ENCODE measurements at places on chromosomes 7 and 10.

- DNase-seq: peak; percentile 65
These were observed 19.7 kb downstream of the MXI1 start for GRCh38 chr10:110226926-110227641.

DNA sequence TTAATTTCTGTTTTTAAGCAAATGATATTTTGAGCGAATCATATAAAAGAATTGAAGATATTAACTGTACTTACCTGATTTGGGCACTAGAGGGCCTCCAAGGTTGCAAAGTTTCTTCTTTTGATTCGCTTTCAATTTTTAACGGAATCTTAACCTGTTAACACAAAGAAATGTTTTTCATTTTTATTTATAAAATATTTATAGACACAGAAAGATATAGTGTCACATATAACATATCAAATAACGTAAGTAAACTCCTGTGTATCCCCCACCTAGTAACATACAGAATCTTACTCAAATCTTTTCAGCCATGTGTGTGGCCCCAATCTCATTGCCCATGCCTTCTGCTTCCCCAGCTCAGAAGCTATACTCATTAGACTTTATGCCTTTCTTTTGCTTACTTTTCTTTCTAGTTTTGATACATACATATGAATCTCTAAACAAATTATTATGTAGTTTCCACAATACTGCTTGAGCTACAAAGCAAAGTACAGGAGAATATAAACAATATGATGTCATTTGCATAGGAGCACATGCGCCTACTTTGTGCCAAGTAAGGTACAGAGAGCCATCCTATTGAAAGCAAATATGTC is 49.5 kb upstream of the ZPBP start:
- DNase-seq: no peak

DNA sequence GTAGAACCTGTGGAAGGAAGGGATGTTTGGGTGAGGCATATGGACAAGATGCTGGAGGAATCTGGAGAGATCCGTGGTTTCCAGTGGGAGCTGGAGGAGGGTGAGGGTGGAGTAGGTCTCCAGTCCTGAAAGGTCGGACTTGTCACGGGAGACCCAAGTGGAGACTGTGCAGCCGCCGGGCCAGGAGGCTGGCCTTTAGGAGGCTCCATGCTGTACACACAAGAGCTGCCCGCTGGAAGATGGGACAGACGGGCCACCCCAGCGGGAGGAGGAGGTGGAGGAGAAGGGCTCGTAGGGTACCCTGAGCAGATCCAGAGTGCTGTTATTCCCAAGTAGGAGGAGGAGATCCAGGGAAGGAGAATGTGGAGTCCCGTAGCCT is 106.7 kb downstream of the NKX6-2 start:
- no peak for DNase-seq

- DNase-seq: no peak
These were observed 3.8 kb downstream of the ZNF655 start for GRCh38 chr7:99562114-99562784.

DNA sequence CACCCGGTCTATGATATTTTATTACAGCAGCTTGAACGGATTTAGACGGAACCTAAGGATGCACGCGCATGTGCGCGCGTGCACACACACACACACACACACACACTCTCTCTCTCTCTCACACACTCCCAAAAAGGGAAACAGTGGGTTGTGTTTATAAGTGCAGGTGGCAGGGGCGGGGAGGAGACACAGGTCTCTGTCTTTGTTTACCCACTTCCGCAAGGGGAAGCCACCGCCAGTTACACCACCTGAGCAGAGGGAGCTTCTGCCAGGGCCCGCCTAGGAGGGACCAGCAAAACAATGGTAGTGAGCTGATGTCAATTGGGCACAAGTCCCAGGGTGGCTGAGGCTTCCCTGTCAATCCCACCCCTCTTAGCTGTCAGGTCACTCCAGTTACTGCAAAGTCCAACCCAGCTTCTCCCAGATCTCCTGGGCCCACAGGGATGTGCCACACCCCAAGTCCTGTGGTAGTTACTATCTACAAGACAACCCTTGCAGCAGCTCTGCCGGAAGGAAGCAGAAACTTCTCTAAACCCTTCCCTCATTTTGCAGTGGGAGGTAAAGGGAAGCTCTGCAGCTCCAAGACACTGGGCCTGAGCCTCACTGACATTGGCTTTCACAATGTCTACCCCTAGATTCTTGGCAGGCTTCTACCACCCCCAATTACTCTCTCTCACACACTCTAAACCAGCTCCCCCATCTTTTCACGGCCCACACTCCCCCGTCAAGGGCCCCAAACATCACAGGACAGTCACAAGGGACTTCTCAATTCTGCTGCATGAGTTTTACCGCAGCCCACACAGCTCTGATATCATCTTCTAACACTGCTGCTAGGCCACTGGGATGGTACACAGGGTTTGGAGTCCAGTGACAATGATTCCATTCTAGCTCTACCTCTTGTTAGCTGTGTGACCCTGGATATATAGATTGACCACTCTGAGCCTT is 17.6 kb downstream of the ANXA11 start:
- DNase-seq: peak; percentile 60

DNA sequence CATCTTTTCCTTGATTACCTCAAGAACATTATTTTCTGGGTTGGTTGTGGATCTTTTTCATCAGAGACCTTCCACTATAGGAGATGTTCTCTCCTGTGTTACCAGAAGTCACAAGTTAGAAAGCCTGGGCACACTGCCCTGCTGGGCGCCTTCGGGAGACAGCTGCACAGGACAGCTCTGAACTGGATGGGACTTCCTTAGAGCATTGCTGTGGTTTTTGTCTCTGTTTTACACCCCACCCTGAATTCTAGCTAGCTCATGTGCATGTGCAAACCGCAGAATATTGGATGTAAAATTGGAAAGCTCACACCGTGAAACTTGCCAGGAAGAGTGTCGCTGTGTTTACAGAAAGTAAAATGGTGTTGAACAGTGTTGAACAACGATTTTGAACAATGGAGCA is 54.4 kb upstream of the SEC61G start:
- no peak for DNase-seq

DNA sequence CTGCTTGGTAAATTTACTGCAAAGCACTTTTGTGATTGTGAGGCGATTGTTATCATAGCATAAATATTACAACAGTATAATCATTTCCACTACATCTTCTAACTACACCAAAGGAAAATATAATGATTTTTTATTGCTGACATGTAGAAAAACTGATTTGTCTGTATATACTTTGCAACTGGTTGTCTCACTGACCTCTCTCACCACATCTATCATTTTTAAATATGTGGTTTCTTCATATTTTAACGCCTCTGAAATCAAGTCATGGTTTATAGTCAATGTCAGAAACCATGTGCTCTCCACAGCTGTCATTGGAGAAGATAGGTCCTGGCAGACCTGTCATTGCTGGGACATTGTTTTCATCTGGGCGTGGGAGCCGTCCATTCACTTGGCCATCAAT is 315.4 kb upstream of the KLF6 start:
- DNase-seq: no peak

DNA sequence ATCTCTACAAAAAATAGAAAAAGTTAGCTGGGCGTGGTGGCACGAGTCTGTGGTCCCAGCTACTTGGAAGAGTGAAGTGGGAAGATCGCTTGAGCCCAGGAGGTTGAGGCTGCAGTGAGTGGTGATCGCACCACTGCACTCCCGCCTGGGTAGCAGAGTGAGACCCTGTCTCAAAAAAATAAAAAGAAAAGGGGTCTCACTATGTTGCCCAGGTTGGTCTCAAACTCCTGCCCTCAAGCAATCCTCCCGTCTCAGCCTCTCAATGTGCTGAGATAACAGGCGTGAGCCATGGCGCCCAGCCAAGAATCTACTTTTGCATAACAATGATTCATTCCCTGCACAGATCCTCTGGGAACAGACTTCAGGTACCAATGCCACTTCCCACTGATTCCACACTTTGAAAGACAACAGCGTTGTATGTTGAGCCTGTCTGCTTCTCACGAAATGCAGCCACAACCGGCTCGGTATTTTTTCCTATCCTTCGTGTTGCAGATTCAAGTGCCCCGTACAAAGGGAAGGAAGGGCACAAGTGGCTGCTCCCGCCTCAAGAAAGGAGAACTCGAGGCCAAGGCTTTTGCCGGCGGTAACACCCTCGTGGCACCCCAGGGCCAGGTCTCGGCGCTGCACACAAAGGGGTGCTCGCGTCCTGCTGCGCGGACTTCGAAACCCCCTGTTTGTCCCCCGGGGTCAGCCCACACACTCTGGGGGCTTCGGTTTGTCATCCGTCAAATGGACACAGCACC is 745 bp downstream of the DAGLB start:
- no peak for DNase-seq

DNA sequence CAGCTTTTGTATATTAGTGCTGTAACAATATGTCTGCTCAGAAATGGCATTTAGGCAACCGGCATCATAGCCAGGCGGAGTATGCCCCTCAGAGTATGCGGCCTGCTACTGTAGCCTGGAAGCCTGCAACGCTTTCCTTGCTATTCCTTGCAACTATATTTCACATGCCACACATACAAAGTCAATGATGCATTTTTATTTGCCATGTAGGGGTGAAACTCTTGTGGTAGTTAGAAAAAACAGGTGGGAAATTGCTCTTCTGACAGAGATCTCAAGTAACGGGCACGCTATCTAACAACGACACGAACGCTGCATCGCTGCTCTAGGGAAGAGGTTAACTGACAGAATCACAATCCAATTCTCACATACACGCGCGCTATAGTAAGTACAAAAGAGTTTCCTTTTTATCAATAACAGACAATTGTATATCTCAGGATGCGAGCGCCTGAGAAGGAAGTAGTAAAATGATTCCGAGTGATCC is 5.9 kb downstream of the EBF3 start:
- DNase-seq: no peak

GRCh38 chr7:17620566-17620965 is 319.7 kb downstream of the SNX13 start:
- no peak for DNase-seq

DNA sequence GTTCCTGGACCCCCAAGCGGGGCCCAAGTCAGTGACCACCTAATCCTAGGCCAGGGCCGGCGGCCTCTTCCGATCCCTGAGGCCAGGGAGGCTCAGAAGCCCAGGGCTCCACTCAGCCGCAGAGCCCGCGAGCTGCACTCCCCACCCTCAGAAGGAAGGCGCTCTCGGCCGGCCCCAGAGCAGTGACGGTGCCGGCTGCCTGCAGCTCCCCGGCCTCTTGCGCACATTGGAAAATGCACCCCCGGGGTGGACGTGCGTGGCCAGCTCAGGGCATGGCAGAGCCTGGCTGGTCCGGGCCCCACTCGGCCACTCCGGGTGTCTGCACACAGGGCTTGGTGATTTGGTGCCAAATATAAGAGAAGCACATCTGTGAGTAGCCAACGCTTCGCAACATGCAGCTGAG is 269.1 kb downstream of the PTPRN2 start:
- DNase-seq: no peak

GRCh38 chr10:100985336-100985735 is 2.0 kb downstream of the MRPL43 start:
- no peak for DNase-seq

DNA sequence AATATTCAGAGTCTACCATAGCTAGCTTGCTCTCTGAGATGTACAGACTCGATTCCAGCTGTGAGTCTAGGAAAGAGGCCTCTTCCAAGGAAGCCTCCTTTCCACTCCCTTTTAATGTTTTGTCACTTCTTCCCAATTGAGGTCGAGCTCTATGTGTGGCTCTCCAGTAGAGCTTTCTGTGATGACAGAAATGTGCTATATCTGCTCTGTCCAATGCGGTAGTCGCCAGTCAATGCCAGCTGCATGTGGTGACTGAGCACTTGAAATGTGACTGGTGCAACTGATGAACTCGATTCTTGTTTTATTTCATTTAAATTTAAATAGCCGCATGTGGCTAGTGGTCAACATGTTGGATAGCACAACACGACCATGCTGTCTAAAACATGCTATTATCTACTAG is 387.0 kb upstream of the NRP1 start:
- no peak for DNase-seq

GRCh38 chr10:76915316-76915715 is 722.3 kb downstream of the KCNMA1 start:
- no peak for DNase-seq

GRCh38 chr7:114392686-114393085 is 21.9 kb upstream of the FOXP2 start:
- DNase-seq: no peak

DNA sequence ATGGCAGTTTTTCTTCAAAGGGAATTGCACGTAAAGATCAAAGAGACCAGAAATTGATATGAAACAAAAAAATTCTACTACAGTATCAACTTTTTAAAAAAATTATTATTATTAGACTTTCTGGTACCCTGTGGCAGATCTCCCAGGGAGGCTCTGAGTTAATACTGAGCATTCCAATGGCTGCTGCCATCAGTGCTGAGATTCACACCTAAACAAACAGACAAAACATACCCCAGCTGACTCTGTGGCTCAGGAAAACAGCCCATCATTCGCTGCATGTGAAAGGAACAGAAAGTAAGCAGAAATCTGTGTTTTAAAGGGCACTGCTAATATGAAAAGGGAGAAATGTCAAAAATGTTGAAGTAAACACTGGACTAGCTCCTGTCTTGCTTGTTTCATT is 118.4 kb downstream of the GRM3 start:
- DNase-seq: no peak

GRCh38 chr10:1242975-1243374 is 186.8 kb downstream of the WDR37 start:
- no peak for DNase-seq

DNA sequence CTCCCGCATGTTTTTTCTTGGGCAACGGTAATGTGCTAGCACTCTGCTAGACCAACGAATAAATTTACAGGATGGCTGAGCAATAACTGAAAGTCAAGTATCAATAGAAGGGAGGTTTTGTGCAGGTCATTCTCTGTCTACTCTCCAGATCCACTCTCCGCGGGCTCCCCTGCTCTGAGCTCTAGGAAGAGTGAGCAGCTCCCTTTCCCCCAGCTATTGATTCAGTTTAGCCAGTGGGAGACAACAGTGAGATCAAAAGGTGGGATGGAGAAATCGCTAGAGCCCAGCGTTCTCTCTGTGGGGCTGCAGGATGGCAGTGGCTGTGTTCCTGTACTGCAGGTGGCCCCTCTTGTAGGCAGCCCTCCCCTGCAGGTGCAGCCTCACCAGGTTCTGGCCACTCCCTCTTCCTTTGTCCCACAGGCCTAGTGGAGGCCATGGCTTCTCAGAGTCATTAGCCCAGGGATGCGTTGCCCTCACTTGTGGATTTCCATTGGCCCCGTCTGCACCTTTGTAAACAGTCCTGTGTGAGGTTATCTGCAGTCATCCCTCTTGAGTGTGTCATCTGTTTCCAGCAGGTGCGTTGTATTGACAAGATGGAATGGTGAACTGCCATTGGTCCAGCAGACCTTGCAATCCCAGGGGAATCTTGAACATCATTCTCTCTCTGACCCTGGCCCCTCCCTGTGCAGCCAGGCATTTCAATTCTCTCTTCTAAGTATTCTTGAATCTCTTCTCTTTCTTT is 11.1 kb downstream of the MSRB2 start:
- DNase-seq: no peak
